ENCODE measurements at places on chromosomes 1 and 21.

- H3K4me3 ChIP-seq: no peak overlapping the region
- no peaks in the 10 kb centered on the region for H3K27me3 ChIP-seq
- no peak overlapping the region for H3K27ac ChIP-seq
- no peak for DNase-seq
- H3K36me3 ChIP-seq: no peaks in the 10 kb centered on the region
- no peaks in the 10 kb centered on the region for H3K4me1 ChIP-seq
These were observed 47.9 kb upstream of the CNN3 start for GRCh38 chr1:94974824-94975223.

GRCh38 chr1:19467199-19468187, 17.8 kb downstream of the CAPZB start:
- H3K27ac ChIP-seq: peak overlapping the region; percentile 74
- no peak overlapping the region for H3K4me3 ChIP-seq
- no peak for DNase-seq
- H3K27me3 ChIP-seq: no peaks in the 10 kb centered on the region

GRCh38 chr1:78176448-78176847, 130.7 kb downstream of the GIPC2 start:
- no peaks in the 10 kb centered on the region for H3K4me1 ChIP-seq
- no peak overlapping the region for H3K4me3 ChIP-seq
- no peak overlapping the region for H3K27ac ChIP-seq
- no peaks in the 10 kb centered on the region for H3K36me3 ChIP-seq
- no peak for DNase-seq

DNA sequence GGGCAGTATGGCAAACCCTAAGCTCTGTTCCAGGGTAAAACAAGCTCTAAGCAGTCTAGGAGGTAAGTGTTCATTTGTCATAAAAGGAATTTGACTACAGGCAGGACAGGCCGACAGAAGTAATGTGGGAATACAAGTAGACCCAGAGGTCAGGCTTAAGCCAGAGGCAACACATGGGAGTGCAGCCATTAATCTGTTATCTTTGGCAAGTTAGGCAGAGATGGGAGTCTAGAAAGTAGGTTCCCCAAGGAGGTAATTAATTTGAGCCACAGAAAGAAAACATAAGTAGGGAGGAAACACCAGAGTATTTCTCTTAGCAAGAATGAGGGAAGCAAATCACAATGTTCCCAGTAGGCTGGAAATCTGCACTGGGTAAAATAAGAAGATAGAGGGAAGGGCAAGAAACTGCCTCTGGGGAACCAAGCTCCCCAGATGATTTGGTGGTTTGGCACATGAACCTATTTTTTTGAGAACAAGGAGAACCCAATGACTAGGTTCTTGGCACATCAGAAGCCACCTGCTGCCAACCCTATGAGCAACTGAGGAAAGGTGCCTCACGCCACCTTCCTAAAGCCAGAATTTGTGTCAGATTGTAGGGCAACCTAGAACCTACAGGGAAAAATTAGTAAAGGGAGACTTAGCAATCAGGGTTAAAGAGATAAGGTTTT, 636.4 kb upstream of the PLXNA2 start:
- no peak overlapping the region for H3K4me3 ChIP-seq
- H3K27me3 ChIP-seq: no peaks in the 10 kb centered on the region
- DNase-seq: no peak
- no peaks in the 10 kb centered on the region for H3K36me3 ChIP-seq
- H3K27ac ChIP-seq: no peak overlapping the region

- no peak overlapping the region for H3K27ac ChIP-seq
These were observed 37.1 kb downstream of the PRRX1 start for GRCh38 chr1:170700842-170701615.

DNA sequence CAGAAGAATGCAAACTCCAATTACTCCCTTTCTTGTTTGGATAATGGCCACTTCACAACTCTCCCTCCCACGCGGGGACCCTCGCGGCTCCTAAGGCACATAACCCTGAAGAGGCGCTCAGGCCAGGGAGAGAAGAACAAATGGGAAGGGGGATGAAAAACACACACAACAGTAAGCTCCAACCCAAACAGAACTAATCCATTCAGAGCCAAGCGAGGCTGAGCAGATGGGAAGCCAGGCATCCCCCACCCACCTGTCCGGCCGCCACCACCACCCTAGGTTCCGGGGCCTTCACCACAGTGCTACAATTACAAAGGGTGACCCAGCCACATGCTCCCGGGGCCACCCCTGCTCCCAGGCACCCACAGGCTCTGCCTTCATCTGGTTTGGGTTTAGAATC, 101.5 kb downstream of the MRPL37 start:
- H3K27ac ChIP-seq: no peak overlapping the region
- peaks cover 5% of the 10 kb centered on the region for H3K36me3 ChIP-seq
- no peak for DNase-seq

GRCh38 chr21:39651206-39651605, 38.5 kb downstream of the B3GALT5 start:
- H3K36me3 ChIP-seq: no peaks in the 10 kb centered on the region
- no peaks in the 10 kb centered on the region for H3K4me1 ChIP-seq
- H3K27me3 ChIP-seq: no peaks in the 10 kb centered on the region
- no peak overlapping the region for H3K27ac ChIP-seq

- no peaks in the 10 kb centered on the region for H3K36me3 ChIP-seq
- no peak overlapping the region for H3K4me3 ChIP-seq
- H3K27me3 ChIP-seq: no peaks in the 10 kb centered on the region
- no peak overlapping the region for H3K27ac ChIP-seq
- DNase-seq: no peak
- H3K4me1 ChIP-seq: no peaks in the 10 kb centered on the region
These were observed 135.4 kb upstream of the SOD1 start for GRCh38 chr21:31524140-31524539.

GRCh38 chr1:236980673-236981072, 23.6 kb downstream of the MT1HL1 start:
- no peak overlapping the region for H3K4me3 ChIP-seq
- H3K27me3 ChIP-seq: no peaks in the 10 kb centered on the region
- H3K27ac ChIP-seq: no peak overlapping the region
- DNase-seq: no peak
- H3K36me3 ChIP-seq: no peaks in the 10 kb centered on the region
- H3K4me1 ChIP-seq: no peaks in the 10 kb centered on the region

DNA sequence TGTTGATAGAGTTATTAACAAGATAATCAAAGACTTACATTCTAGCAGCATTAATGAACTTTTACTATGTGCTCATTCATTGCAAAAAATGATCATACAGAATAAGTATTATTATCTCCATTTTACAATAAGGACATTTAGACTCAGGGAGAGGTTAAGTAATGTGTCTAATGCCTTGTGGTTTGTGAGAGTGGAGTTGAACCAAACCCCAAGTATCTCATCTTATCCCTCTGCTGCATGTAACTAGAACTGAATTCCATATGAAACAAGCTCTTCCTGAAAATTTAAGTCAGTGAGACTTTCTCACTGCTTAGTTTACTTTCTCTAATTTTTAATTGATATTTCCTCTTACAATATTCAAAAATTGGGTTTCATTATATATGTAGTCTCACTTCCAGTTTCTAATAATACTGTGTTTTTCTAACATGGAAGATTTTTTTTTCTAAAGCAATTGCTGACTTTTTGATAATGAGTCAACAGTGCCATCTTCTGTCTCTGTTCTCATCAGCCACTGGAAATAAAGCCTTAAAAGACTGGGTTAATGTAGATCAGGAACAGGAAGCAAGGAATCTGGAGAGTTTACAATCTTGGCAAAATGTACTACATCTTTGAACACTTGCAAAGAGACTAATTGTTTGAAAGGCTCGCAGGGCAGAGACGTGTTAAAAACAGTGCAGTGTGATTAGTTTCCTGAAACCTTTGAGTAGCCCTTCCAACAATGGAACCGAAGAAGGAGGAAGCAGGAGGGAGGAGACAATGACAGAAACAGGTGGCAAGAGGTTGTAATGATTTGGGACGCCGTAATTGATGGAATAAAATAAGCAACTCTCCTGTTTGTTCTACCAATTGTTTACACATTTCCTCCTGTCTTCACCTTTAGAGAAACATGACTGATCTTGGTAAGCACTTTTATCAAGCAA, 567.6 kb downstream of the MRPL39 start:
- no peaks in the 10 kb centered on the region for H3K4me1 ChIP-seq
- H3K27ac ChIP-seq: no peak overlapping the region
- H3K4me3 ChIP-seq: no peak overlapping the region
- no peaks in the 10 kb centered on the region for H3K36me3 ChIP-seq
- H3K27me3 ChIP-seq: no peaks in the 10 kb centered on the region

DNA sequence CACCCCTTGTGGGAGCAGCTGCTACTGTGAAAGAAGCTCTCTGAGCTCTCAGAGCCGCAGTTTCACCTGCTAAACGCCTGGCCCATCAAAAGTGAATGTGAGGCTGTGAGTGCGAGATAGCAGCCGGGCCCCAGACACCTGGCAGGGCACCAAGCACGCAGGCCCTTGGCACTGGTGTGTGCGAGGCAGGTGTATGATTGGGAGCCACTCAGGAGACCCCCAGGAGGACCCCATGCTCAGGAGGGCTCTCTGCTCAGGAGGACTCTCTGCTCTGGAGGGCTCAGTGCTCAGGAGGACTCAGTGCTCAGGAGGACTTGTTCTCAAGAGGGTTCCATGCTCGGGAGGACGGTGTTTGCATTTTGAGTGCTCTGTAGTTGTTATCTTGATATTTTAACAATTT, 14.3 kb upstream of the ADARB1 start:
- no peak for DNase-seq
- H3K27me3 ChIP-seq: no peaks in the 10 kb centered on the region
- no peak overlapping the region for H3K27ac ChIP-seq

- no peaks in the 10 kb centered on the region for H3K36me3 ChIP-seq
- no peak overlapping the region for H3K4me3 ChIP-seq
- H3K4me1 ChIP-seq: no peaks in the 10 kb centered on the region
- H3K27ac ChIP-seq: no peak overlapping the region
These were observed 51.7 kb downstream of the CASZ1 start for GRCh38 chr1:10744654-10745238.

- no peak for DNase-seq
- no peak overlapping the region for H3K27ac ChIP-seq
- no peak overlapping the region for H3K4me3 ChIP-seq
These were observed 190.3 kb downstream of the GRIK3 start for GRCh38 chr1:36843906-36844610.

DNA sequence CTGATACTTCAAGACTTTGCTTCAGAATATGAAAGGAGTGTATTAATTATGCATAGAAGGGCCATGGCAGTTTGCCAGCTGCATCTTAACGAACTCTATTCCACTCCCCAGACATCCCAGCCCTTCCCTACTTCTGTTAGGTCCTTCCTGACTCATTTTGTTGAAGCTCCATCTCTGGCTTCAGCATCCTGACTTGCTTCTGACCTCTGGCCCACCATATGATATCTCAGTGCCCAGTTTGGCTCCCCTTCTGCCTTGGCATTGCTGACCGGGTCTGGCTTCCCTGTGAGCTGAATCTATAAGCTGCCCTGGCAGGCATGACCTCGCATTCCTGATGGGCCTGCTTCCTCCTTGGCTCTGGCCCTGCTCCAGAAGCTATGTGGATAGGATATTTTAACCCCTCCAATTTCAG, 27.6 kb upstream of the ARHGAP29 start:
- no peak overlapping the region for H3K4me3 ChIP-seq
- no peaks in the 10 kb centered on the region for H3K4me1 ChIP-seq
- H3K27ac ChIP-seq: no peak overlapping the region

GRCh38 chr21:38265166-38265565, 8.4 kb downstream of the KCNJ15 start:
- no peaks in the 10 kb centered on the region for H3K27me3 ChIP-seq
- no peaks in the 10 kb centered on the region for H3K36me3 ChIP-seq
- H3K4me3 ChIP-seq: no peak overlapping the region
- no peaks in the 10 kb centered on the region for H3K4me1 ChIP-seq
- no peak for DNase-seq
- H3K27ac ChIP-seq: no peak overlapping the region

DNA sequence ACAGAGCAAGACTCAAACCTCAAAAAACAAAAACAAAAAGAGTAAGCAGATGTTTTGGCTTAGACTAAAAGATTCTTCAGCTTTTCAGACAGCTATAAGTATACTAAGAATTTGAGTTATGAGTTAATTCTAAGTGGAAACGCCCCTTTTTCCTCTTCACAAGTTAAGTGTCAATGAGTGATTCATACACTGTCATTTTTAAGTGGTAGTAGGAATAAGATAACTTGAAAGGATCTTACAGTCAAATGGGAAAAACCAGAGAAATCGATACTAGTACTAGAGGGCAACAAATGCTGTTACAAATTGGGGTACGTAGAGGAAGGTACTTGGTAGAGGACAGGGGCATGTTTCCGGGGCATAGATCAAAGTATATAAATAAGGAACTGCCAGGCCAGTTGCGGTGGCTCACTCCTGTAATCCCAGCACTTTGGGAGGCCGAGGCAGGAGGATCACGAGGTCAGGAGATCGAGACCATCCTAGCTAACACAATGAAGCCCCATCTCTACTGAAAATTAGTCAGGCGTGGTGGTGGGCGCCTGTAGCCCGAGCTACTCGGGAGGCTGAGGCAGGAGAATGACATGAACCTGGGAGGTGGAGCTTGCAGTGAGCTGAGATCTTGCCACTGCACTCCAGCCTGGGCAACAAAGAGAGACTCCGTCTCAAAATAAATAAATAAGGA, 7.4 kb downstream of the H3-3A start:
- H3K4me3 ChIP-seq: no peak overlapping the region
- H3K27me3 ChIP-seq: no peaks in the 10 kb centered on the region

DNA sequence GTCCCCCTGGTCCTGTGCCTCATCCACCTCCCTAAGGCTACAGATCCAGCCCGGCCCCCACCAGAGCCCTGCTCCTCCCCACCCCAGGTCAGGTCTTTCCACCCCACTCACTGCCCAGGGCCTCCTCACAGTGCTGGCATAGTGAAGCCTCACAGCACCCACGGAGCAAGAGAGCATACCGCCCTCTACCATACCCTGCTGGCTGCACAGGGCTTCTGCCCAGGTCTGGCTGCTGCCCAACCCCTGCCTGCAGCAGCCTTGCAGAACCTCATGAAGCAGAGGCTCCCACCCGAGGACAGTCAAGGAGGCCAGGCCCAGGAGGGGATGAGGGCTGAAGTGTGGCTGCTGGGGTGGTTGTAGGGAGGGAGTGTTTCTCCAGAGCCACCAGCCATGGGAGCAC, 19.7 kb upstream of the ARF1 start:
- no peaks in the 10 kb centered on the region for H3K36me3 ChIP-seq
- no peak overlapping the region for H3K27ac ChIP-seq
- peaks cover 27% of the 10 kb centered on the region for H3K4me1 ChIP-seq
- DNase-seq: no peak
- no peak overlapping the region for H3K4me3 ChIP-seq
- peaks cover 59% of the 10 kb centered on the region for H3K27me3 ChIP-seq

GRCh38 chr1:192913683-192914082, 104.8 kb downstream of the RGS2 start:
- H3K27ac ChIP-seq: no peak overlapping the region
- H3K4me1 ChIP-seq: no peaks in the 10 kb centered on the region
- no peaks in the 10 kb centered on the region for H3K36me3 ChIP-seq
- no peak for DNase-seq

DNA sequence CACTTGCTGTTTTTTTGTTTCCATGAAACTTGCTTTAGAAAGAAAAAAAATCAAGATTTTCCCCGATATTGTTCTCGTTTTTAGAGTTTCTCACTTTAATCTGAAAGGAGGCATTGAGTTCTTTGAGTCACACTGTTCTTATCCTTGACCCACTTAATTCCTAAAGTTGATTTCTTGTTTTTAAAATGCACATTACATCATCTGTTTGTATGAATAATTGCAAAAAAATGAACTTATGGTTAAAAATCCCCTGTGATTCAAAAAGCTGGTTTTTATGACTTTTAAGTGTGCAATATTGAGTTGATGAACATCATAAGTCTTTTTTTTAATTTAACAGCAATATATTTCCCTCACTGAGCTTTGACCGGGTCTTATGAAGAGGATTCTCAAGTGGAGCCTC, 131.6 kb downstream of the SNX7 start:
- H3K36me3 ChIP-seq: no peaks in the 10 kb centered on the region
- H3K27ac ChIP-seq: no peak overlapping the region
- no peak overlapping the region for H3K4me3 ChIP-seq
- no peaks in the 10 kb centered on the region for H3K27me3 ChIP-seq
- no peak for DNase-seq
